Left kidney (tissue), 8 donors: ENCODE measurements at places on chromosomes 7 and 10.

- no peak for DNase-seq
These were observed 29.5 kb upstream of the ANKRD2 start for GRCh38 chr10:97543025-97543546.

DNA sequence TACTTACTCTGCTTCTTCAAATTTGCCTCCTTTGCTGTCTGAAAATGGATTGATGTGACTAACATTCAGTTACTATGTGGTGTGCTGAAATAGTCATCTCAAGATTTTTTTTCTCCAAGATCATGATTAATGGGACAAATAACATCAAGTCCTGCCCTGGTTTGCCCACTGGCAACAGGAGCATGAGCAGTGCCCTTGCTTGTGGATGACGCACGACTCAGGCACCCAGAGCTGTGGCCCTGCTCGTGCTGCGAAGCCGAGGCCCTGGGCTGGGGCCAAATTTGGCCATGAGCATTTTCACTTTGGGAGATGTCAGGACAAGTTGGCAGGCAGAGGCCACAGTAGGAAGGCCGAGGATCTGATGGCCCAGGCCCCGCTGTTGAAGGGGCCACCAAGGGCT lies 239.8 kb upstream of the IGFBP3 start:
- DNase-seq: no peak

DNA sequence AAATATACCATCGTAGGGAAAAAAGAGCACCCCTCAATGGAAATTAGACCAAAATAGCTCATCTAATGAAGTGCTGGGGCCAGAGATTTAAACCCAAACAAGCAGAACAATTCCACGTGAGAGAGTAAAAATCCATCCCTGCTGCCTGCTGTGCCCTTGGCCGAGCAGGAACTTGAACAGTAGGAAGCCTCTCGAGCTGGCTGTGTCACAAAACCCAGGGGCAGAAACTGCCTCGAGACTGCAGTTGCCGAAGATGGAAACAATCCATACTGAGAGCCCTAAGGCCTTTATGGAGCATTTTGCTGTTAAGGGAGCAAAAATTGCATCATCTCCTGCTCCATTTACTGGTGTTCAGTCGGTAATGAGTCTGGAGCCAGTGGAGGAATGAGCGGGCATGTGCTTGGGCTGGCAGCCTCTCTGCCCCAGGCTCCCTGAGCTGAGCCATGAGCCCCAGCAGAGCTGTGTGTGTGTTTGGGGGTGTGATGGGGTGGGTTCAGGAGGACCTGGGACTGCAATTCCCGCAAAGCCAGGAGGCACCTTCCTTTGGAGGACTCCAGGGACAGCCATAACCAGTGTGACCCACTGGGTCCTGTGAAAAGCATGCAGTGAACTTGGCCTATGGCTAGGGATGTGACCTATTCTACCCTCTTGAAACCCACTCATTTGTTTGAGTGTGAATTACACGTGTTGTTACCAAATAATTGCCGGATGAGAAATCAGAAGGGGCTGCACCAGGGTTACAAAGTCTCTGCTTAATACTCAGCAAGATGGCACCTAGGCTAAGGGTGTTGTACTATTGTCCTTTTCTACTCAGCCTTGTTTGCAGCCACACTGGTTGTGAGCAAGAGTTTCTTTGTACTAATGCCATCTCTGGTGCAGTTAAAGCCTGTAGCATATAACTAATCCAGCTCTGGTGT lies 58.3 kb downstream of the CDHR3 start:
- DNase-seq: no peak

DNA sequence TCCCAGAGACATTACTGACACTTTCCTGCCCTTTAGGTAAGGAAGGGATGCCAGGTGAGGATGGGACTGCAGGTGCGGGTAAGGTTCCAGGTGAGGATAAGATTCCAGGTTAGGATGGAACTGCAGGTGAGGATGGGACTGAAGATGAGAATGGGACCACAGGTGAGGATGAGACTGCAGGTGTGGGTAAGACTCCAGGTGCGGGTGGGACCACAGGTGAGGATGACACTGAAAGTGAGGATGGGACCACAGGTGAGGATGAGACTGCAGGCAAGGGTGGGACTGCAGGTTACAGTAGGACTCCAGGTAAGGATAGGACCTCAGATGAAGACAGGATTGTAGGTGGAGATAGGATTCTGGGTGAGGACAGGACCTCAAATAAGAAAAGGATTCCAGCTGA lies 322.3 kb downstream of the WDR37 start:
- no peak for DNase-seq

- no peak for DNase-seq
These were observed 109.9 kb downstream of the SLC25A13 start for GRCh38 chr7:96211954-96212353.

DNA sequence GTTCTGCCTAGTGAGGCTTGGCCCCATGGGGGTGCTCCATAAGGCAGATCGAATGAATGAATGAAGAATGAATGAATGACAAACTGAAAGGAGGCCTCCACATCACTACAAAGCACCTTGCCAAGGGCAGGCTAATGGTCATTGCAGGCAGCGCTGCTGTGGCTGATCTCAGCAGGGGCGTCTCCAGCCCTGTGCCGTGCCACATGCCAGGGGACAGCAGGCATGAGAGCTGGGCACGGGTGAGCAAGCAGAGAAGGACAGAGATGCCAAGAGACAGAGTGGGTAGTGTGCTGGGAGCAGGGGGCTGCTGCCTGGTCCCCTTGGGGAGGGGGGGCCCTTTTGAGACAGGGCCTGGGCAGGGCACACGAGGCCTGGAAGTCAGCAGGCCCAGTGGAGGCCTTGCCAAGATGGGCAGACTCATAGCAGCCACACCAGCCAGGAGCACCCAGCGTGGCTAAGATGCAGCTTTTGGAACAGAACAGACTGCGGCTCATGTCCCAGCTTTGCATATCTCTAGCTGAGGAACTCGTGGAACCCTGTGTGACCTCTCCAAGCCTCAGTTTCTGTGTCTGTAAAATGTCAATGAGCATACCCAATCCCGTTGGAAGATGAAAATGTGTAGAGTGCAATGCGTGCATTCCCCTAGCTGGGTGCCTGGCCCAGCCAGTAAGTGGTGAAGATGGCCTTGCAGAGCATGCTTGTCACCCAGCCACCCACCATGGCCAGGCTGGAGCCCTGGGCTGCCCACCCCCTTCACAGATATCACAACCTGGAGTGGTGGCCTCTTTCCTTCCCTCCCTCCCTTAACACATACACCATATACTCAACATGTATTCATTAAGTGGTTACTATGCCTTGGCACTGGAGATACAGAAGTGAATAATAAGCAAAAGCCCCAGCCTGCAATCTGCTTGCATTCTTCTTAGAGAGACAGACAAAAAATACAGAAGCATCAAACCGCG lies 61.1 kb upstream of the LRRC18 start:
- DNase-seq: no peak

- DNase-seq: no peak
These were observed 54.8 kb downstream of the TBXAS1 start for GRCh38 chr7:139883814-139884213.

GRCh38 chr7:151571471-151571870 lies 51.8 kb upstream of the RHEB start:
- no peak for DNase-seq

GRCh38 chr7:145655666-145656065 lies 460.9 kb upstream of the CNTNAP2 start:
- DNase-seq: no peak

GRCh38 chr7:108073305-108074070 lies 56.7 kb downstream of the LAMB4 start:
- no peak for DNase-seq

- no peak for DNase-seq
These were observed 125.6 kb upstream of the FAM20C start for GRCh38 chr7:66741-67140.

DNA sequence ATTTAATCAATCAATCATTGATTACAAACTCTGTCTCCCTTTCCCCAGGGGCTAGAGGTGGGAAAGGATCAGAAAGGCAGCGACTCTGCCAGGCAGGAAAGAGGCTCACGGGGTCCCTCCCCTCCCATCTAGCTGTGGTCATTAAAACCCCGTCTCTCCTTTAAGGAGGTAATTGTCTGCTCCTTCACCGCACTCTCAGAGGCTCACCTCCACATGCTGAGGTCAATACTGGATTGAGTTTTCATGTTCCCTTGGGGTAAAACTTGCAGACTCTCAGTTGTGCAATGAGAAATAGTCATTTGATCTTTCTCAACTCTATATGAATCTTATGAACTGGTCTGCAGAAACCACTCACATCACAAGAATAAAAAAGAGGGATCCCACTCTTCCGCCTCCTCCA lies 368.8 kb downstream of the ADRA2A start:
- DNase-seq: no peak

- no peak for DNase-seq
These were observed 20.5 kb downstream of the MYH16 start for GRCh38 chr7:99293167-99293566.

DNA sequence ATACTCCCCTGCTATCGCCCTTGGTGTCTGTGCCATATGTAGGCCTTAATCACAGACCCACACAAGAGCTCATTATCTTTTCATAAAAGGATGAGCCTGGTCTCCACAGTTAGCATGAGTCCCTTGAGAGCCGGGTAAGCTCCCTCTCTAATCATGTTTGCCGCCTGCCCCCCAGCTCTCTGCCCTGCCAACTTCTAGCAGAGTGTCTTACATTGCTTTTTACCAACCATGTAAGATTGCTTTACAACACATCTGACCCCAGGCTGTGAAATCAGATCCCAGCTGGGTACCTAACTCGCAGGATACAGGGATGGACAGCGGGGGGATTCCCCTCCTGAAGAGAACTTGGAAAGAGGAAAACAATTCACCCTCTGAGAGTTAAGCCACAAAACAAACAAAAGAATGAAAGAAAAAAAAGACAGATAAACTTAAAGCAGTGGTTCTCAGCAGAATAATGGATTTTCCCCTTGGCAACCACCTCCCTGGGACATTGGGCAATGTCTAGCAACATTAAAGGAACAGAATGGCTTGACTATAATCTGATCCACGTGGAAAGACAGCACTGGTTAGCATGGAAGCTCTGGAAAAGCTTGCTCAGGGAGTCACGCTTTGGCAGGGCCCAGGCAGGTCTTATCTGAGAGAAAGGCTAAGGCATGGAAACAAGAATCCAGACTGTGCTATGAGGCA lies 39.4 kb upstream of the ATOH7 start:
- DNase-seq: no peak

DNA sequence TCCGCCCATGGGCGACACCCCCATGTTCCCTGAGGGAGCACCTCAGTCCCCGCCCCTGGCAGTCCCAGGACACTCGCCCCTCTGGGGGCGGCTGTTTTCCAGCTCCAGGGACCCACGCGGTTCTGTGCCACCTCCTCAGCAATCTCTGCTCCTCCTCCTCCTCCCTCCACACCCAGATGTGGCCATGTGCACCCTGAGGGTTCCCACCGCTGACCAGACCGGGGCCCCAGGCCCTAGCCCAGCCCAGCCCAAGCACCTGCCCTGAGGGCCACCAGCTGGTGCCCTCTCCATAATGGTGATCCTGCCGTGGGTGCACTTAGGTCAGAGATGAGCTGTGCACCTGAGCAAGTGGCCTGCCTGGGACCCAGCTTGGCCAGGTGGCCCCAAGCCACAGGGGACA lies 25.1 kb downstream of the AP5Z1 start:
- no peak for DNase-seq

DNA sequence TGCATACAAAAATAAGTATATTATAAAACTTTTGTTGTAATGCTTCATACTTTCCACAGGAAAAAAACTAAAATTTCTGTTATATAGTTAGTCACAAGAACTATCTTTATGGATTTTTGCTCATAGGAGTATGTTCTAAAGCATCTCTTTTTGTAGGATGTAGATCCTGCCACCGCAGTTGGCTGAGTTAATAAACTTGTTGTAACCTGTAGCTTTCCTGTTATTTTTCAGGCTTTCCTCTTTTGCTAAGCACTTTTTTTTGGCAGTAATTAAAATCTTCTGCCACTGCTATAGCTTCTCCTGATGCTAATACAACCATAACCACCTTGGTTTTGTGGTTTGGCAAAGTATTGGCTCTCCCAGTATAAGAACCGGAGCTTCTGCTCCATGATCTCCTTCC lies 60.3 kb downstream of the WNT2 start:
- DNase-seq: no peak

- no peak for DNase-seq
These were observed 812 bp downstream of the DOCK1 start for GRCh38 chr10:126905776-126906703.

- peak; percentile 68 for DNase-seq
These were observed 50.9 kb downstream of the AASS start for GRCh38 chr7:122092964-122093797.

DNA sequence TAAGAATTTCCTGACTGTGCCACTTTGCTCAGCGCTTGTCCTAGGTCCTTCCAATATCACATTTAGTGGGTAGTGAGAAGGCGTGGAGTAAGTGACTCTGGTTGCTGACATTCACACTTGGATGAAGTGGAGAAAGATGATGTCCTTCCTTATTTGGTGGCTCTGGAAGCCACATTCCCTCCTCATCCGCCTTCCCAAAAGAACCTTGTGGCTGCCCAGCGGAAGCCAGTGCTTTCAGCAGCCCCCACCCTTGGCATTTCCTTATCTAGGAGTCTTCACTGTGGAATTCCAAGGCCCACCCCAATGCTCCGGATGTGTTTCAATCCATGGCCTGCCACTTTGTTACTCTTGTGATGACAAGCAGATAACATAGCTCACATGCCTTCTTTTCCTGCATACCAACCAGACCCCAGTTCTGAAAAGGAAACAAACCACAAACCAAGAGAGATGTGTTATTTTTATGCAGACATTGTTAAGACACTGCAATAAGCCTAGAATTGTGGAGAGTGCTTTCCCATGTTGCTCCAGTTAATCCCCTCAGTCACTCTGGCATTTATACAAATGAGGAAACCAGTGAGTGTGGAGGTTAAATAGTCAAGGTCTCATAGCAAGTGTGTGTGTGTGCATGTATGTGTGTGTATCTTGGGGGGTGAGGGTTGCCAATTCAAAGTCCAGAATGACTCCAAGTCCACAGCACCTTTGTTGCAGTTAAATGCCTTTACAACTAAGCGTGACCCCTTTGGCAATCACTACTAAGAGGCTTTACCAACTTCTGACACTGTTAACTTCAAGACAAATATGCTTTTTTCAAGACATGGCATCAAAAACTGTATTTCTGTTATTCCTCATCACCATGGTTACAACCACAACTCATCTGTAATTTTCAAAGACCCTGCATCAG lies 10.3 kb upstream of the ANKRD1 start:
- peak; percentile 29 for DNase-seq

- no peak for DNase-seq
These were observed 203.9 kb downstream of the FRMD4A start for GRCh38 chr10:14126697-14127440.

DNA sequence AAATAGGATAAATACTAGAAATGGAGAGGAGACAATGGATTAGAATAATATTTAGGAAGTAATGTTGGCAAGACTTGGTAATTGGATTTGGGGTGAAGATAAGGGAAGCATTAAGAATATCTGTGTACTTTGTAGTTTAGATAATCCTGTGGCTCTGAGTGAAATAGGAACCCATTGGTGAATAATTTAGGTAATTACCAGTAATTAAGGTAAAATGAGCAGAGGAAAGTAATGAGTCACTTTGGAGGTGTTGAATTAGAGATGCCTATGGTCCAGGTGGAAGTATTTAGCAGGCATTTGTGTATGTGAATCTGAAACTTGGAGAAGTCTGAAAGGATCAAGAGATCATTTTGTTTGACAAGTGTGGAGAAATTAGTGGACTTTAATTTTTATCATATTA lies 5.7 kb downstream of the C1GALT1 start:
- DNase-seq: no peak
